Activated CD4-positive, alpha-beta T cell treated with anti-CD3 and anti-CD28 coated beads, Interleukin-2, Interleukin-6, amounts not matched to agents 100 ng/mL and 50 ng/mL, durations not matched to agents 16 hours and 8 hours (primary cell): ENCODE measurements at places on chromosomes 2 and 18.

DNA sequence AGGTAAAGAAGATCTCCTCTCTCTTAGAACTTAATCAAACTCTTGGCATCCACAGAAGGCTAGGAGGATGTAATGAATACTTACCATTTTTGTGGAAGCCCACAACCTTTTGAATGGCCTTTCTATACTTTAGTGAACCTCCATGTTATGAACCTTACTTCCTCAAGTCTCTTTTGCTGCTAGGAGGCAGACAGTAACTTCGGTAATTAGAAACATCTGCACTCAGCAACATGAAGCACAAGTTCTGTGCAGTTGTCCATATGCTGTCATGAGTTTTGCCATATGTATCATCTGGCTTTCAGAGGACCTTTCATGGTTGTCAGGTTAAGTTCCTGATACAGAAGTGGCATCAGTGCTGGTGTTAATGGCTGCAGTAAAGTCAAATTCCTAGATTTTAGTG, 50.4 kb downstream of the PDK1 start:
- no peak for DNase-seq

DNA sequence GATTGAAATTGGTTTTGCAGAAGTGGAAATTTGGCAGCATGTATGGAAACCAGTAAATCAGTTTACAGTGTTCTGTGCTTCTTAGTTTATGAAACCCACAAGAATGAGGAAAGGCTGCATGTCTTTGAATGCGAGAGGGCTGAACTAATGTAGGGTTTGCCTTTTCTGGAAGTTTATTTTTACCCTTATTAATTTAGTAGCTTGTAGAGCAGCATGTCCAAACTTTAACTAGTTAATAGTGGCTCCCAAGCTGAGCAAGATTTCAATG, 50.4 kb downstream of the LDLRAD4 start:
- no peak for DNase-seq

DNA sequence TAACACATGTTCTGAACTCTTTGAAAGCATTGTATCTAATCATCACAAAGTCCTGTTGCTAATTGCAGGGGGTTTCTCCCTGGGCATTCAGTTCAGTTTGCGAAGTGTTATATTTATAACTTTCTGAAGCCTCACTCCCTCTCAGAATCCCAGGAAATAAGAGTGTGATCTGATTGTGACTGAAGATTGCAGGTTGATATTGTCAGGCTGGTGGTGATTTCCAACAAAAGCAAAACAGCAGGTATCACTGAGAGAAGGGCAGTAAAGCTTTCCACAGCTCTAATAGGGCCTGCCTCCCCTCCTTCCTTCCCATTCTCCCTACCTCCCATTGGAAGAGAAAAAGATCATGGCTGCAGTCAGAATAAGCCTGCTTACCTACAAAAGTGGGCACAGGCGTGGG, 466.7 kb upstream of the FSHR start:
- no peak for DNase-seq

DNA sequence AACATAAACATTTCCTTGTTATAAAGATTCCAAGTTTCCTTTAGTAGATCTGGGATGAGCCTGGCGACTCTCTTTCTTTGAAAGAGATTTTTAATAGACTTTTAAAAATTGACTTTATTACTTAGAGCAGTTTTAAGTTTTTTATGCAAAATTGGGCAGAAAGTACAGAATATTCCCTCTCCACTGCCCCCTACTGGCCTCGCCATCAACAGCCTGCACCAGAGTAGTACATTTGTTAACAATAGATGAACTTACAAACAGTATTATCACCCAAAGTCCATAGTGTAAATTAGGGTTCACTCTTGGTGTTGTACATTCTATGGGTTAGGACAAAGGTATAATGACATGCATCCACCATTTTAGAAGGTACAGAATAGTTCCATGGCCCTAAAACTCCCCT, 3.9 kb downstream of the MAP3K19 start:
- peak; percentile 27 for DNase-seq

DNA sequence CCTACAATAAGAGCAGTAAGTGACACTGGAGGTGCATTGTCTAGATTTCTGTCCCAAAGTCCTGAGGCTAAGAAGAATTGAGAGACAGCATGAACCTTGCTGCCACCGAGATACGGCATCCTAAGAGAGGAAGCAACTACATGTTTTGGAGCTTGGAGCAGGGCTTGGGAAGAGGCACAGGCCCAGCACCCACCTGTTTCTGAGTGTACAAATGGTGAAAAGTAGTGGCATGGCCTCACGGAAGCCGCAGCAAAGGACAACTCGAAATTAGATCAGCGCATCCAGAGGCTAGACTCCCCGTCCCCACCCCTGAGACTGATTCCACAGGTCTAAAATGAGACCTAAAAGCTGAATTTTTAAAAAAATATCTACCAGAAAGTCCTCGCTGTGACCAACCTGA, 127.5 kb downstream of the PTGR3 start:
- DNase-seq = no peak

DNA sequence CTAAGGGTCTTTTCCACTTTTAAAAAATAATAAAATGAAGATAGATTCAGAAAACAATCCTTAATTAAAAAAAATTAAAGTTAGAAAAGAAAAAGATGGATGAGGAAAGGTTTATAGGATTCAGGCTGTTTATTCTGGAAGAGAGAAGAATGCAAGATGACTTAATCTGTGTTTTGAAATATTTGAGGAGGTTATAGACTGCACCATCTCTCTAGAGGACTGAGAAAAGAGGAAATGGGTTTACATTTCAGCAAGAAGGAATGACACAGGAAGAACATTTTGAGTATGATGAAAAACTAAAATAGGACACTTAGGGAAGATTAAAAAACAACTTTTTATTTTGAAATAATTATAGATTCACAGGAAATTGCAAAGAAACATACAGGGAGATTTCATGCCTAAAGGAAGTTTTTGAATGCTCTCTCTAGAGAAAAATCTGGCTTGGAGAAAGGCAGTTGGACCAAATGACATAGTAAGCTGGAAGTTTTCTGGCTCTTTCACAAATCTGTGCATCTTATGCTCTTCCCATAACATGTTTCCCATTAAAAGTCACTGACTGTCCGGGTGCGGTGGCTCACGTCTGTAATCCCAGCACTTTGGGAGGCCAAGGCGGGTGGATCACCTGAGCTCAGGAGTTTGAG, 75.0 kb downstream of the CERS6 start:
- no peak for DNase-seq

- peak; percentile 42 for DNase-seq
These were observed 18.4 kb upstream of the SLC20A1 start for GRCh38 chr2:112627060-112628040.

DNA sequence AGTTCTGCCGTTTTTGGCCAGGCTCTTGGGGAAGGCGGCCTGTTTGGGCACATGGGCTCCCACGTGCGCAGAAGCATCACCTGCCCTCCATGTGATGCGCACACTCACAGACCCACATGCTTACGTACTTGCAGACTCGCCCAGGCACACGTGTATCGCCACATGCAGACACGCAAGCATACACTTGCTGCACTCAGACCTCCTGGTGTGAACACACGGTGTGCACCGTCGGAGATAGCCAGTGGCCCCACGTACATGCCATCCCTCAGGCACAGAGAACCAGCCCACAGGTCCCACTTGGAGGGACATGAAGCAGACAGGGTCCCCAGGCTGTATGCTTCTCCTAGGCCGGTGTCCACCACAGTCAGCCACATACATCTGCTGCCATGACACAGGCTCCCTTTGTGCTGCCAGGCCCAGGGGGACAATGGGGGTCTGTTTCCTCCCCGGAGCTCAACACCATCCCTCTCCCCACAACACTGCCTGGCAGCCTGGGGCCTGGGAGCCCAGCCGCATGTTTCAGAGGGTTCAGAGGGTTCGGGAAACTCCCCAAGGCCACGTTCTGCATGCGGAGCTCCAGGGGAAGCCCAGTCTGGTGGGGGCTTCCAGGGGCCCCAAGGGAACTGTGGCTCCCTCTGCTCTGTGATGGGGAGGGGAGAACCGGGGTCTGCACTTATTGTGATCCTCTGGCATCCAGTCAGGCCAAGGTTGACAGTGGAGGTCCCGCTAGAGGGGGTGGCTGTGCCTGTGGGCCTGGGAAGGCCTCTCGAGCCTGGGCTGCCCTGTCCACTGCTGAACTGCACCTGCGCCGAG, 208.1 kb upstream of the HAAO start:
- no peak for DNase-seq

DNA sequence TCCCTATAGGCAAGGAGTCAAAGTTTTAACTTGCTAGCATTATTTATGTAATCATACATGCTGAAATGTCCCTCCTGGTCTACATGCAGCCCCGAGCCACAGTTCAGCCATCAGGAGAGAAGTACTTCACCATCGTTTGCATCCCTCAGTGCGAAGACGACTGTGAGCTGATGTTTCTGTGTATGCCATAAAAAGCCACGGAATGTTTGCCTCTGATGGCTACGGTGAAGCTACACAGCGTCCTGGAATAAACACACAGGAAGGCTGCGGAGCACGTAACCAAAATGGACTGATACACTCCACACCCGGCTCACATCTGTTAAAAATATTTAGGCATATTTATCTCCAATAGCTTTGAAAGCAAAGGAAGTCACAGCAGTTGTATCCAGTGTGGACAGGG, 4.3 kb upstream of the SALL3 start:
- DNase-seq = no peak

DNA sequence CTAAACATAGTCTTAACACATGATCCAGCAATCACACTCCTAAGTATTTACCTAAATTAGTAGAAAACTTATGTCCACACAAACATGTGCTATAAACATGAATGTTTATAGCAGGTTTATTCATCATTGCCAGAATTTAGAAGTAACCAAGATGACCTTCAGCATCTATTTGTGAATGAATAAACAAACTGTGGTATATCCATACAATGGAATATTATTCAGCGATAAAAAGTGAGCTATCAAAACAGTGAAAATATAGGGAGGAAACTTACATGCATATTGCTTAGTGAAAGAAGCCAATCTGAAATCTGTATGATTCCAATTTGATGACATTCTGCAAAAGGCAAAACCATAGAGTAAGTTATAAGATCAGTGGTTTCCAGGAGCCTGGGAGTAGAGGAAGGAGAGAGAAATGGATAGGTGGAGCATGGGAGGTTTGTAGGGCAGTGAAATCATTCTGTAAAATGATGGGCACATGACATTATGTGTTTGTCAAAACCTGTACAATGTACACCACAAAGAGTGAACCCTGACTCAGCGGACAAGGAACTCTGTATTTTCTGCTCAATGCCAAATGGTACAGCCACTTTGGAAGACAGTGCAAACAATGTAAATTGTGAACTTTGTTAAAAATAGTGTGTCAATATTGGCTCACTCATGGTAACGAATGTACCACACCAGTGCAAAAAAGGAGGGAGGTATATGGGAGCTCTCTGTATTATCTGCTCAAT, 61.9 kb upstream of the IGFBP2 start:
- no peak for DNase-seq

DNA sequence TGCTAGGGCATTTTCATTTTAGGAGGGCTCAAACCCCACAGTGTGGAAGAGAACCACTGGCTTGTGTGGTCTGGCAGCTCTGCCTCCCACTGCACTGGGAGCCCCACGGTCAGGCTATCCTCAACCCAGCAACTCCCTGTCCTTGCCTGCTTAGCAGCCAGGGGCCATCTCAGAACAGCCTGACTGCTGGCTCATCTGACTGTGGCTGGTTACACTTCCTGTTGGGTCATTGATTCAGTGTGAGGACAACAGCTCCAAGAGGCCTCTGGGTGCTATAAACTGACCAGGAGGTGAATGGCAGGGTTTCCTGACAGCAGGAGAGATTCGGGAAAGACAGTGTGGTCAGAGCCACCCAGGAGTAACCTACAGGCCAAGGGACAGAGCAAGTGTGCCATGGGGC, 40.1 kb downstream of the AMER3 start:
- DNase-seq = no peak

DNA sequence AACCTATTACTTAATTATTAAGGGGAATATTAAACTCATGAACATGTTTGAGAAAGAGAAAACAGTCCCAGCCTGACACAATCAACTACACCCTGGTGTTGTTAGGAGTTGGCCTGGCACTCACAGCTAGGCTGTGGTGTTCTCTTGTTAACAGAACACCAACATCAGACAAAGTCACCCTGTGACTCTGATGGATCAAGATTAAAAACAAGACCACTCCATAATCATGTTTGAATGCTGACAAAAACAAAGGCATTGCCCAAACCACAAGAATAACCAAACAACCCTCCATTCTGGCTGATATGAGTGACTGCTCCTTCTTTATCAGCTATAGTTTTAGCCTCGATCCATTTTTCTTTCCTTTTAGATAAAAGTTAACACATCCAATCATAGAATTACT, 3.0 kb downstream of the BOLL start:
- DNase-seq = peak; percentile 12

- no peak for DNase-seq
These were observed 96.9 kb upstream of the B3GNT2 start for GRCh38 chr2:62099050-62099449.

DNA sequence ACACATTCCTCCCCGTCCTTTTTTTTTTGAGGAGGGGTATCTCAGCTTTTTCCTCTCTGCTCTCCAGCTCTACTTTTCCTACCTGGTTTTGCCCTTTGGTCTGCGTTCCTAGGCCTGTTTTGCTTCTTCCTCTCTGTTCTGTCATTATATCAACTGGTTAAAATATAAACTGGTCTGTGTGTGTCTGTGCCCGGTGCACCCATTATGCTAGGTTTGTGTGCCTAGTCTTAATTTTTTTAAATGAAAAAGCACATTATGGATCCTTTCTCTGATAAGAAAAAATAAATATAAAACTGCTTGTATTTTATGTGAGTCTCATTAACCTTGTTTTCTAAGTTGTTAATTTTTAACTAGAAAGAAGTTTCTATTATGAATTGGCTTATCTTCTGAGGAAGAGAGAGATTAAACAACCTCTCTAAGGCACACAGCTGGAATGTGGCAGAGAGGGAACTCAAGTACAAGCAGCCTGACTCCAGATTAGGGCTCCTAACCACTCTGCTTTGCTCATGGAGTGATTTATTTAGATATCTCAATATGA, 17.4 kb downstream of the SLC38A11 start:
- no peak for DNase-seq

DNA sequence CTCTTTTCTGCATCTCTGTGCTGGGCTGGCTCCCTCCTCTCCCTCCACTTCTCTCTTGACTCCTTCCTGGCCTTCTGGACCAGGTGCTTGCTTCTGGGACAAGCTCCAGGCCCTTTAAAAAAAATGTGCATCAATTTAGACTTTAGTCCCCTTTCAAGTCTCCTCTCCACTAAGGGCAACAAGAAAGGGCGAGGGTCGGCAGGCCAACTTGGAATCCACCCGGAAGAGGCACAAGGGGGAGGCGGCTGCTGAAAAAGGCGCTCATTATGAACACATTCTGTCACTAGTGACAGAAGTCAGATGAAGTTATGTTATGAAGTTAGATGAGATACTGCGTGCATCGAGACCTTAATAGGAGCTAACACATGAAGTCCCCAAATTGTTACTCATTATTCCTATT, 13.6 kb upstream of the RHOB start:
- DNase-seq = no peak

- DNase-seq = no peak
These were observed 75.3 kb upstream of the EPC2 start for GRCh38 chr2:148569221-148569620.

GRCh38 chr2:234632527-234633391, 135.9 kb upstream of the ARL4C start:
- DNase-seq = no peak

DNA sequence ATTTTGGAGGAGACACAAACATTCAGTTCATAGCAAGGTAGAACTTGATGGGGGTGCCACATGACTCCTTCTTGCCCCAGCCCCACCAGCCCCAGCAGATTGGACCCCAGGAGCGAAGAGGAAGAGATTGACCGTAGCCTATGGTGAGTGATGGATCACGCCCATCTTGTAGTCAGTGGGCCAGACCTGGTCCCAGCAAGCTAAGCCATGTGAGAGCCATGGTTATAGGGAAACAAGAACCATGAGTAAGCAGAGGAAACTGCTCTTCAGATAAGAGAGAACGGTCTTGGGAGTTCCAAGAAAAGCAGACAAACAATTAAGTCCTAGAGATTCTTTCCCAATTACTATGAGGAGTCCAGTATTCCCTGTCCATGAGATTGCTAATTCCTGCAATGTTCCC, 4.6 kb upstream of the TCF4 start:
- DNase-seq = no peak
